ENCODE measurements at places on chromosomes 4 and X.

DNA sequence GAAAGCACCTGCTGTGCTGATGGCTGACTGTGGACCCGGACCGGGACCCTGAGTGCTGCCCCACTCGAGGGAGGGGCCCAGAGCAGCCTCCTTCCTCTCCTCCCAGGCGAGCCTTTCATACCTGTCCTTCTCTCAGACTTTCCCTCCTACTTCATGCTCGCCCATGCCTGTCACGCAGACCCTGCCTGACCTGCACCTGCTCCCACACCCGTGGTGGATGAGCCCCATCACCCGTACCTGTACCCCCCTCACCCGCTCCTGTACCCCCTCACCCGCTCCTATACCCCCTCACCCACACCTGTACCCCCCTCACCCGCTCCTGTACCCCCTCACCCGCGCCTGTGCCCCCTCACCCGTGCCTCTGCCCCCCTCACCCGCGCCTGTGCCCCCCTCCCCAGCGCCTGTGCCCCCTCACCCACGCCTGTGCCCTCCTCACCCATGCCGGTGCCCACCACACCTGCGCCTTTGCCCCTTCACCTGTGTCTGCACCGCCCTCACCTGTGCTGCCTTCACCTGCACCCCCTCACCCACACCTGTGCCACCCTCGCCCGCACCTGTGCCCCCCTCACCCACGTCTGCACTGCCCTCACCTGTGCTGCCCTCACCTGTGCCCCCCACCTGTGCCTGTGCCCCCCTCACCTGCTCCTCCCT, 5.8 kb downstream of the MAEA start:
- no peak for DNase-seq

DNA sequence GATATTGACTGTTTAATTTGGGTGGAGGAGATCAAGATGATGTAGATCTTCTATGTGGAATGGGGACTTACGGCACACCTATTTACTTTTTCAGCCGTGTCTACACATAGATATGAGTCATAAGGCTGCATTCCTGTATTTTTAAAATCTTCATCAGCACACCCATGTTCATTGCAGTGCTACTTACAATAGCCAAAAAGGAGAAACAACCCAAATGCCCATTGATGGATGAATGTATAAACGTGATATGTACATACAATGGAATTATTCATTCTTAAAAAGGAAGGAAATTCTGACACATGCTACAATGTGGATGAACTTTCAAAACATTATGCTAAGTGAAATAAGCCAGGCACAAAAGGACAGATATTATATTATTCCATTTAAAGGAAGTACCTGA, 98.6 kb downstream of the AASDH start:
- no peak for DNase-seq

- DNase-seq, result no peak
Observed at GRCh38 chr4:185576314-185576961, 41.1 kb upstream of the PDLIM3 start.

- DNase-seq, result no peak
Observed at GRCh38 chrX:80817002-80817401, 7.3 kb upstream of the BRWD3 start.

DNA sequence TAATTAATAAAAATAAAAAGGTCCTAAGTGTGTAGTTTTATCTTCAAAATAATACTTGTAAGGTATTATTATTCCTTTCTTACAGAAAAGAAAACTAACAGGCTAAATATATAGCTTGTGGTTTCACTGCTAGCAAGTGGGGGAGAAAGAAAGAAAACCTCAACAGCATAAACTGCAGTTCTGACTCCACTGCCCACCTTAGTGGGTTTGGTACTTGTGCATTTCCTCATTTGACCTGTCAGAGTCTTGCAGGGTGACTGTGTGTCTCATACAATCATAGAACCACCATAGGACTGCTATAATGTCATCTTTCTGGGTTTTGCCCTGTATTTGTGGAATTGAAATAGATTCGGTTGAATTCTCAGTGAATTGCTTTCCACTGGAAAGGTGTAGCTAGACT, 94.7 kb upstream of the PUDP start:
- no peak for DNase-seq

- no peak for DNase-seq
Observed at GRCh38 chrX:153511784-153512500, 5.5 kb upstream of the ATP2B3 start.

- no peak for DNase-seq
Observed at GRCh38 chr4:150826306-150826705, 188.8 kb downstream of the LRBA start.

DNA sequence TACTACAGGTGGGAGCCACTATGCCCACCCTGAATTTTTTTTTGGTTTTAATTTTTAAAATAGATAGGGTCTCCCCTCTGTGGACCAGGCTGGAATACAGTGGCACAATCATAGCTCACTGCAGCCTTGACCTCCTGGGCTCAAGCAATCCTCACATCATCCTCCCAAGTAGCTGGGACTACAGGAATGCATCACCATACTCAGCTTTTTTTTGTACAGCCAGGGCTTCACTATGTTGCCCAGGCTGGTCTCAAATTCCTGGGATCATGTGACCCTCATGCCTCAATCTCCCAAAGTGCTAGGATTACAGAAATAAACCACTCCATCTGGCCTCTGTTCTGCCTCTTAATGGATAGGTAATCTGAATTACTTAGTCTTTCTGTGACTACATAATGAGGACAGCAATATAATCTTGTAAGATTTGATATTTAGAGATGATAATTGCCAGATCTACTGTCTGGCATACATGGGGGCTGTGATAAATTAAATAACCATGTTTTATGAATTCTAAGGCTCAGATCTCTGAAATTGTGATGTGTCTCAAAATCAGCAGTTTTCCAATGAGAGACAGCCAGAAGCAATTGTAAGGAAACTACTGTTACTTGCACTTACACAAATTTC, 26.7 kb downstream of the PDS5A start:
- no peak for DNase-seq

- DNase-seq, result no peak
Observed at GRCh38 chr4:175705407-175705806, 106.7 kb downstream of the GPM6A start.

- no peak for DNase-seq
Observed at GRCh38 chr4:82223715-82224114, 150.1 kb downstream of the HNRNPD start.

- no peak for DNase-seq
Observed at GRCh38 chr4:85200106-85200505, 233.6 kb upstream of the WDFY3 start.

Data from Panc1 (cell line).